ENCODE measurements at places on chromosomes 12 and 14.

- DNase-seq: peak; percentile 23
These were observed 43.8 kb downstream of the CCNK start for GRCh38 chr14:99524804-99525698.

DNA sequence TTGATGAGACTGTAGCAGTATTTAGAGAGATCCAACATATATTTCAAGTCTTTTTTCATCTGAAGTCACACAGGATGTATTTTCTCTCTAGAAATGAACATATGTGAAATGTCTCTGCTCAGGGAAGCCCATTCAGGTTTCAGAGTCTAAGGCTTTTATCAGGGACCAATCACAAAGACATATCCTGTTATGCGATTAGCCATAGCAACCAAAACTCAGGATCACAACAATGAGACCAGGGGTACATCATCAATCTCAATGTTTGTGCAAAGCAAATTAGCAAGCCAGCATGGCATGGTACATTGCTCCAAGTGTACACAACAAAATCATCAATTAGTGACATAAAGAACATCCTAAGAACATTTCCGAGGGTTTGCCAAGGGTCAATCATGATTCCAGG, 99.2 kb upstream of the AMN1 start:
- DNase-seq: no peak

GRCh38 chr12:108162207-108162606, 33.1 kb downstream of the WSCD2 start:
- DNase-seq: no peak

DNA sequence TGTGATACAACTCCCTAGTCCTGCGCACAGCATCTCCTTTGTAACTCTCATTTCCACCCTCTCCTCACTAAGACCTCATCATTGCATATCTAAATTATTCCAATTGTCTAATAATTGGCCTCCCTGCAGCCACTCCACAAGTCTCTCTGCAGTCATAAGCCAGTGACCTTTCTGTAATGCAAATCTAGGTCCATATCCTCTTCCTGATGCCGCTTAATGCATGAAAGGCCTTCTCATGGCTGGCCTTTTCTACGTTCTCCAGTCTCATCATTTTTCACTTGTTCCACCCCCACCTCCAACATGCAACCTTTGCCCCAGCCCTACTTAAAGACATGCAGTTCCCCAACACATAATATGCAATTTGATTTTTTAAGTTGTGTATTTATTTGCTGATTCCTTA, 96.0 kb downstream of the RPAP3 start:
- DNase-seq: no peak

- DNase-seq: no peak
These were observed 57.4 kb upstream of the LRFN5 start for GRCh38 chr14:41549282-41549681.

GRCh38 chr14:92903359-92903758, 19.6 kb upstream of the CHGA start:
- DNase-seq: no peak

DNA sequence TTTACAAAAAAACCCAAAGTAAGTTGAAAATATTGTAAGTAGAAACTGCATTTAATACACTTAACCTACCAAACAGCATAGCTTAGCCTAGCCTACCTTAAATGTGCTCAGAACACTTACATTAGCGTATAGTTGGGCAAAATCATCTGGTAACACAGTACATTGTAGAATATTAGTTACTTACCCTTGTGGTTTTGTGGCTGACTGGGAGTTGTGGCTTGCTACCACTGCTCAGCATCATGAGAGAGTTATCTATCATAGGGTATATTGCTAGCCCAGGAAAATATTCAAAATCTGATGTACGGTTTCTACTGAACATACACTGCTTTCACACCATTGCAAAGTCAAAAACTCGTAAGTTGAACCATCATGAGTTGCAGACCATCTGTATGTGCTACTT, 141.7 kb upstream of the GARIN6 start:
- no peak for DNase-seq

DNA sequence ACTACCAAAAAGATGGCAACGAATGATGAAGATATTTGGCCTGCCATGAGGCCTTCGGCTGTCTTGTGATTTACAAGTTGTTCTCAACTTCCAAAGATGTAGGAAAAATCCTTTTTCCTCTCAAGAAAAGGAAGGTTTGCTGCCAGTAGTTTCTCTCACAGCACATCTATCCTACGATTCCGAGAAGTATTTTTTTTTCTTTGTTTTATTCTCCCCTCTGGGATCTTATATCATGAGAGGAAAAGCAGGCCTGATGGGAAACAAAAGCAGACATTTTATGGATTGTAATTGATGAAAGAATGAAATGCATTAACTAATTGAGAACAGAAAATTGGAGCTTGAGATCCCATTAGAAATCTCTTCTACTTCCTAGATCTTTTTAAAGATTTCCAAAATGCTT, 1197.9 kb upstream of the SEL1L start:
- no peak for DNase-seq

GRCh38 chr12:131452444-131452860, 258.4 kb upstream of the SFSWAP start:
- DNase-seq: no peak

- DNase-seq: no peak
These were observed 40.1 kb upstream of the MTERF2 start for GRCh38 chr12:107026806-107027635.

- peak; percentile 52 for DNase-seq
These were observed 438.9 kb downstream of the ADAMTS20 start for GRCh38 chr12:43113135-43113534.

- no peak for DNase-seq
These were observed 335.9 kb downstream of the AEBP2 start for GRCh38 chr12:19775241-19775640.

All from fibroblast of skin of left quadriceps (primary cell).